Kasumi-1 (cell line): ENCODE measurements at places on chromosomes 3 and 15.

DNA sequence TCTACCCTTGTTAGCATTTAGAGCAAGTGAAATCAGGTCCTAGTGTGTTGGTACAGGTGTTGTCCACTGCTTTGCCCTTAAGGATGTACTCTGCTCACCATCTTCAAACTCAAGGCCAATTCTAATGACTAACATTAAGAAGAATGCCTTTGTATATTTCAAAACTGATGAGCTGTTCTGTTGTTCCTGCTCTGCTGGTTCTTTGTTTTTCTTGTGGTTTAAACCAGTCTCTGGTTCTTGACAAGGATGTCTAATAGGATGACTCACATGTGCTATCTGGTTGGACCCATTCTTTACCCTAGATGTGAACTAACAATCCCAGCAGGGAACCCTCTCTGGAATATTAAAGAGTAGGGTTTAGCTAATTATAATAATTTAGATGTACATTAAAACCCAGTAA is 17.3 kb downstream of the ABHD5 start:
- DNase-seq = no peak

DNA sequence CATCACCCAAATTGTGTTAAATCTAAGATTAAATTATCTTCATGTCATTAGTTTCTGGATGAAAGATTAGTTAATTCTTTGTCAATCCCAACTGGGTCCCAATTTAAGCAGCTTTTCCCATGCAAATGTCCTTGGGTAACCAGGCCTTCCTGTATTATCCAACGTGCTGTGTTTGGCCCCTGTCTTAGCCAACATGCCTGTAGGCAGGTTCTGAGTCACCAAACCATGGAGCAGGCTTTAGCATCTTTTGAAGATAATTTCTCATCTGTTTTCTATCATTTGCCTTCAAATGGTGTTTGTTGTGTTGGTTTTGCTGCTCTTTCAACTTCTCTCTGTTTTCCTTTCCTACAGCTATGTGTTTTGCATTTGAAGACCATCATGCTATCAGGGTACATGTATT is 216.2 kb downstream of the ITPR1 start:
- DNase-seq = no peak

GRCh38 chr3:150830094-150830681 is 67.2 kb upstream of the SIAH2 start:
- DNase-seq = peak; percentile 43

- DNase-seq = no peak
Measured at GRCh38 chr3:49924683-49925082, 4.9 kb downstream of the MON1A start.

DNA sequence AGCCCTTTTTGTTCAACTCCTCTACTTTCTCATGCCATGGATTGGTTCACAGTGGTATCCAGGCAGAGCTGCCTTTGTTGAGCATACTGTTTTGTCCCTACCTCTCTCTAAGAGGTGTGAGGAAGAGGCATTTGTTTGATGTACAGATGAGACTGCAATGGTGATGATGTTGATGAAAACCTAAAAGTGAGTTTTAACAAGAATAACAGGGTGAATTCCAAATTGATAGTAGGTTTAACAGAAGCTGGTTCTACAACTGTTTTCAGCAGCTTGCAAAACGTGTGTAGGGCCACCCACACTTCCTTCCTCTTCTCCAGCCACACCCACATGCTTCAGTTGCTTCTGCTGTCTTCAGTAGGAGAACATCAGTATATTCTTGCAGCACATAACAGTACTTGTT is 10.2 kb downstream of the SNRK start:
- peak; percentile 98 for DNase-seq
